ENCODE measurements at places on chromosomes 6 and 20. TPM values are rescaled to one million over a fixed set of nuclear protein-coding genes. Genes with fewer than 3 reads are reported as not detected.

The SNAP91 gene
- 52.4 TPM for total RNA-seq

DNA sequence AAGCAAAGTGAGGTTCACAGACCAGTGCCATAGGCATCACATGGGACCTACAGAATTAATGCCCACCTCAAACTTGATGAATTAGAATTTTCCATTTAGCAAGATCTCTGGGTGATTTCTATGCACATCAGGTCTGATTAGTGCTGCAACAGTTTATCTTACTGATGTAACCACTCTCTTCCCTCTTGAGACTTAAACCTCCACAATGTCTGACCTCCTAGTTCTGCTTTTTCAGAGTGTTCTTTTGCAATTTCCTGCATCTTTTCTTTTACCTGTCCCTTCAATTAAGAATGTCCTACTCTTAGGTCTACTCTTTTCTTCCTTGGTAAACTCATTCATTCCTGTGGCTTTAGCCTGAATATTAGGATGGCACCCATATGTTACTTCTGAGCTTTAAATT lies 615.3 kb downstream of the TFAP2A start:
- no peaks in the 10 kb centered on the region for H3K36me3 ChIP-seq
- no peak overlapping the region for H3K4me3 ChIP-seq
- H3K4me1 ChIP-seq = no peaks in the 10 kb centered on the region
- no peak for DNase-seq
- H3K27ac ChIP-seq = no peak overlapping the region
- no peaks in the 10 kb centered on the region for H3K27me3 ChIP-seq

The GSTA1 gene
- total RNA-seq = not detected

DNA sequence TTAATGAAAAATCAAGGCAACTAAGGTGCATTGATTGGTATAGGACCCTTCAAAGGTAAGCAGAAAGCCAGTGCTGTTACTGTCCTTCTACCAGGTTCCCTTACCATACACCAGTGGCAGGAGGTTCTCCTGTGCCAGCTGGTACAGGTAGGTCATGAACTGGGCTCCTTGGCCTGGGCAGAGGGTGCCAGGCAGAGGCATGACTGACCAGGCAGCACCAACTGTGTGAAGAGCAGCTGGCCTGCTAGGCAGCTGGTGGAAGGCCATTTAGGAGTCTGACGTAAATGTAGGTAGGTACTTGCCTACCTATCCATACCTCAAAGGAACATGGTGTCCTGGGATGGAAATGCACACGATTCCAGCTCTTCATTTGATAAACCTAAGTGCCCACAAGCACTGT lies 23.3 kb downstream of the PCNA start:
- H3K27me3 ChIP-seq = peaks cover 2% of the 10 kb centered on the region
- H3K4me1 ChIP-seq = peaks cover 5% of the 10 kb centered on the region
- H3K36me3 ChIP-seq = no peaks in the 10 kb centered on the region
- DNase-seq = no peak

- no peak overlapping the region for H3K4me3 ChIP-seq
- no peak overlapping the region for H3K27ac ChIP-seq
- H3K4me1 ChIP-seq = peaks cover 1% of the 10 kb centered on the region
- no peaks in the 10 kb centered on the region for H3K27me3 ChIP-seq
- no peaks in the 10 kb centered on the region for H3K36me3 ChIP-seq
Observed at GRCh38 chr6:106300944-106301343, 24.6 kb downstream of the ATG5 start.

- no peak overlapping the region for H3K27ac ChIP-seq
- H3K4me3 ChIP-seq = peak overlapping the region; percentile 72
- H3K27me3 ChIP-seq = no peaks in the 10 kb centered on the region
- no peaks in the 10 kb centered on the region for H3K4me1 ChIP-seq
- H3K36me3 ChIP-seq = no peaks in the 10 kb centered on the region
Observed at GRCh38 chr6:2448826-2449571, 203.6 kb upstream of the GMDS start.

The HACE1 gene
- 22.0 TPM for total RNA-seq

- no peaks in the 10 kb centered on the region for H3K36me3 ChIP-seq
- H3K27me3 ChIP-seq = peaks cover 6% of the 10 kb centered on the region
- no peak for DNase-seq
- no peak overlapping the region for H3K27ac ChIP-seq
Observed at GRCh38 chr6:33286946-33287914, 1.8 kb downstream of the WDR46 start.

The GPSM3 gene
- 3.2 TPM for total RNA-seq

The GPR6 gene
- not detected for total RNA-seq

GRCh38 chr6:116500969-116501433 lies 10.4 kb upstream of the CALHM5 start:
- H3K36me3 ChIP-seq = peaks cover 4% of the 10 kb centered on the region
- peaks cover 1% of the 10 kb centered on the region for H3K27me3 ChIP-seq
- H3K4me3 ChIP-seq = no peak overlapping the region
- no peak overlapping the region for H3K27ac ChIP-seq
- DNase-seq = no peak

The GCNT2 gene
- total RNA-seq = 13.2 TPM

- H3K4me3 ChIP-seq = no peak overlapping the region
- DNase-seq = no peak
- H3K4me1 ChIP-seq = no peaks in the 10 kb centered on the region
- peaks cover 10% of the 10 kb centered on the region for H3K27me3 ChIP-seq
- H3K36me3 ChIP-seq = peaks cover 3% of the 10 kb centered on the region
Observed at GRCh38 chr6:168096271-168096764, 17.3 kb upstream of the FRMD1 start.

The RBM24 gene
- 4.9 TPM for total RNA-seq

The PKIB gene
- 48.1 TPM for total RNA-seq

DNA sequence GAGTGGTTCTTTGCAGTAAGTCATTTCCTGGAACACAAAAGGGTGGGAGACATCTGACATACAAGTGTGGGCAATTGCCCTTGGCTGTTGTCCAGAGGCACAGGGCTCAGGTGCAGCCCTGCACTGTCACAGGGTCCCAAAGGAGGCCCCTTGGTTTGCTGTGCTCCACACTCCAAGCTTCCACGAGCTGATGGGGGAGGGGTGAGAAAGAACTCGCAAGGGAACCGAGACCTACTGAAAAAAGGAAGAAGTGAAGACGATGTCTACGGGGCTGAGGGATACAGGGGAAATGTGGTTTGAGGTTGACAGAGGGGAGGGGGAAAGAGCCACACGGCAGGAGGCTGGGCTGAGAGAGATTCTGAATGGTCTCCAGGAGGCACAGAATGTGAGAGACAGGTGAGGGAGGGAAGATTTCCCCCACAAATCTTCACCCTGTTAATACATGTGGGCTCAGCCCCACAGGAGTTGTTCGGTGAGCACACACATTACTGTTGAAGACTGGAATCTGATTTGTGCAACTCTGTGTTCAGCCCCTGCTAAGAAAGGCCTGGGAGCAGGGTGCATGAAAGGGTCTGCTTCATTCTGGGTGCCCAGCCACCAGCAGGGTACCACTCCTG lies 123.4 kb downstream of the LY86 start:
- no peaks in the 10 kb centered on the region for H3K36me3 ChIP-seq
- DNase-seq = peak; percentile 56
- H3K27ac ChIP-seq = peak overlapping the region; percentile 77
- peaks cover 28% of the 10 kb centered on the region for H3K4me1 ChIP-seq
- H3K27me3 ChIP-seq = peaks cover 9% of the 10 kb centered on the region

- no peak for DNase-seq
- H3K4me1 ChIP-seq = no peaks in the 10 kb centered on the region
- H3K4me3 ChIP-seq = no peak overlapping the region
- H3K27me3 ChIP-seq = no peaks in the 10 kb centered on the region
- no peak overlapping the region for H3K27ac ChIP-seq
Observed at GRCh38 chr20:3563133-3563532, 92.3 kb downstream of the ATRN start.

- H3K27ac ChIP-seq = no peak overlapping the region
- no peak overlapping the region for H3K4me3 ChIP-seq
- H3K36me3 ChIP-seq = no peaks in the 10 kb centered on the region
- no peak for DNase-seq
Observed at GRCh38 chr6:139858429-139858828, 484.0 kb upstream of the CITED2 start.

GRCh38 chr6:100673641-100674040 lies 207.5 kb downstream of the ASCC3 start:
- H3K27ac ChIP-seq = peak overlapping the region; percentile 52
- H3K27me3 ChIP-seq = no peaks in the 10 kb centered on the region
- no peak overlapping the region for H3K4me3 ChIP-seq

DNA sequence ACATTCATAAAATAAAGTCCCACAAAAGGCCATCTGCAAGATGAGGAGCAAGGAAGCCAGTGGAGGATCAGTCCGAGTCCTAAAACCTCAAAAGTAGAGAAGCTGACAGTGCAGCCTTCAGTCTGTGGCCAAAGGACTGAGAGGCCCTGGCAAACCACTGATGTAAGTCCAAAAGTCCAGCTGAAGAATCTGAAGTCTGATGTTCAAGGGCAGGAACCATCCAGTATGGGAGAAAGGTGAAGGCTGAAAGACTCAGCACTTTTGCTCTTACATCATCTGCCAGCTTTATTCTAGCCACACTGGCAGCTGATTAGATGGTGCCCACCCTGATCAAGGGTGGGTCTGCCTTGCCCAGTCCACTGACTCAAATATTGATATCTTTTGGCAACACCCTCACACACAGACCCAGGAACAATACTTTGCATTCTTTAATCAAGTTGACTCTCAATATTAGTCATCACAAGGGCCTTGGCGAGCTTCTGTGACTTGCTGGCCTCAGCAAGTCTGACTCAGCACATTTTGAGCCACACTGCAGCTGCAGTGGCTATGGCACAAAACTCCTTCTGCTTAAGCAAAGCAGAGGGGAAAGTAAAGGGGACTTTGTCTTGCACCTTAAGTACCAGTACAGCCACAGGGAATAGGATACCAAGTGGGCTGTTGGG lies 1370.3 kb upstream of the CITED2 start:
- H3K27me3 ChIP-seq = peaks cover 2% of the 10 kb centered on the region
- no peak for DNase-seq
- H3K4me1 ChIP-seq = no peaks in the 10 kb centered on the region
- H3K4me3 ChIP-seq = no peak overlapping the region
